AG08395 (cell line): ENCODE measurements at places on chromosomes 5 and 9.
A peak's percentile ranks its signal among the peaks of the same experiment; 100 is the strongest.

DNA sequence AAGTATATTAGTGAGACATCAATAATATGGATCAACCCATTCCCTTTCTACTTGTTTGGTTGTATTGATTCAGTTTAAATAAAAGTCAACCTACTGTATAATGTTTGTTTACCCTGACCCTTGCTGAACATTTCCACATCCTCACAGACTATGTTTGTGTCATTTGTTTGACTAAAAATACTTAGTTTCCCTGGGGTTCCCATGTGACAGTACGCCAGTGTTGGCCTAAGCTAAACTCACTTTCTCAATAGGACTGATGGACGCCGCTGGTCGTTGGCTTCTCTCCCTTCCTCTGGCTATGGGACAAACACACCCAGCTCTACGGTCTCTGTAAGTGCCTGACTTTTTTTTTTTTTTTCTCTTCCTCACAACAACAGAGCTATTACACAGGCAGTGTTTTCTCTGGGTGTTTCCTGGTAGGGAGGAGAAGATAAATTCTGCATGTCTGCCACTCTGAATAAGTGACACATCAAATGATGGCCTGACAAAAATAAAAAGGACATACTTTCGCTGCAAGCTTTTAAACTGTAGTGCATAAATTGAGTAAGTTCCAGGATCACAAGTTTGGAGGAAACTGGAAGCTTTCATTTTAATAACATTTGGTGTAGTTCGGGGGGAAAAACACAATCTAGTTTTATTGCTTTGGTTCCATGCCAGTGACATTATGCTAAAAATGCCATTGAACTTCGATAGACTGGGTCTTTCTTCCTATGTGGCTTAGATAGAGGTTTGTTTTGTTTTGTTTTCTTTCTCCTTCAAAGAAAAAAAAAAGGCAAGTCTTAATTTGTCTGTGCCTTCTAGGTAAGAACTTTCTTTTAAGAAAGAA lies 101.0 kb downstream of the CD180 start:
- peak; percentile 22 for DNase-seq

GRCh38 chr9:72984226-72984947 lies 31.5 kb upstream of the ALDH1A1 start:
- no peak for DNase-seq

- peak; percentile 81 for DNase-seq
Measured at GRCh38 chr9:120935383-120935857, 8.8 kb upstream of the TRAF1 start.

DNA sequence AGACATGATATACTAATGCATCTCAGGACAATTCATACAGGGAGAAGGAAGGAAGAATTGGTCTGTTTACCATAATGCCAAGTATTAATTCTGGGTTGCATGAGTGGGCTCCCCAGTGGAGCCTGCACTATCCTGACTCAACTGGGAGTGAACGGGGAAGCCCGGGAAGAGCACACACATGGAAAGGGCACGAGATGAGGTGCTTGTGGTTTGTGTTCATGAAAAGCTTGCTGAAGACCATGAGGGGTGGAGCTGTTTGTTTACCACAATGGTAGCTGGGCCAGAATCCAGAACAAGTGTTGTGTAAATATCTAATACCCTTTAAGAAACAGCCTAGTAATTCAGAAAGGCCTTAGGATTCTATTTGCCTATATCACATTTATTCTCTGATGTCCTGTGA lies 44.6 kb downstream of the POC5 start:
- DNase-seq: no peak

DNA sequence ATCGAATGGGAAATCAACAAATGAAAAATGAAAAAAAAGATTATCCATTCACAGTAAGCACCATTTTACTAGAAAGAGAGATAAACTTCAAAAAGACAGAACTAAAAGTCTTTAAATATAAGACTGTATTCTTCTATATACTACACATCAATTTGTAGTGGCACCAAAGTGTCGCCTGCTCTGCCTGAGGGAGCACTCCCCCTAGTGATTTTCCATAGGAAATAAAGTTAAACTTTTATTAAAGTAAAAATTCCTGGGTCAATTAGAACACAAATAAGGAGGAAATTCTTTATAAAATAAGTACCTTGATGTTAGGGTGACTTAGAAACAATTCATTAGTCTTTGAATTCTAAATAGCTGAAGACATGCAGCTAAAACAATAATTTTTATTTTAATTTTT lies 9.7 kb downstream of the RAD1 start:
- DNase-seq: peak; percentile 21

DNA sequence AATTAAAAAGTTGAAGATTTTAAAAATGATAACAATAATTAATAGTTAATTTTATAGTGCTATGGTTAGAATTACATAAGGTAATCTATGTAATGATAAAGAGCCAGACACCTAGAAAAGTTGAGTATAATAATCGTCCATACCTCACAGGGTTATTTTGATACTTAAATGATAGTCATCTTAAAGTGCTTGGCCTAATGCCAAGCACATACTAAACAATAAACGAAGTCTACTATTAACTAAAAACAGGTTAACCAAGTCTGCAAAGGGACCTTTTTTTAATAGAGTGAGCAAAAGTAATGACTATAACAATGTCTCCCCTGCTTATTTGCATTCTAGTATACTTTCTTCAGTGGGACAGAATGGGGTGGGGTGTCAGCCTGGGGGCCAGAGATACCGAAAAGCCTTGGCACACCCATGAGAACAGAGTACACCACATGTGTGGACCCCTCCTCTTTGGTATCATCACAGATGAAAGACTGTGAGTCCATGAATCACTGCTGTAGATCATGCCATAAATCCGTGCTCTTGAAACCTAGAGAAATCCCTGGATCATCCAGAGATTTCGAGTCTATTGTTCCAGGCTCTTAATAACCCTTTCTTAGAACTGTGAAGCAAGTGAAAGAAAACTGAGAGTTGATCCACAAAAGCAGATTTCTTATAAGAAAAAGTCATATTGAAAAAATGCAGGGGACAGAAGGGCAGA lies 249.5 kb downstream of the PRELID2 start:
- DNase-seq: no peak

DNA sequence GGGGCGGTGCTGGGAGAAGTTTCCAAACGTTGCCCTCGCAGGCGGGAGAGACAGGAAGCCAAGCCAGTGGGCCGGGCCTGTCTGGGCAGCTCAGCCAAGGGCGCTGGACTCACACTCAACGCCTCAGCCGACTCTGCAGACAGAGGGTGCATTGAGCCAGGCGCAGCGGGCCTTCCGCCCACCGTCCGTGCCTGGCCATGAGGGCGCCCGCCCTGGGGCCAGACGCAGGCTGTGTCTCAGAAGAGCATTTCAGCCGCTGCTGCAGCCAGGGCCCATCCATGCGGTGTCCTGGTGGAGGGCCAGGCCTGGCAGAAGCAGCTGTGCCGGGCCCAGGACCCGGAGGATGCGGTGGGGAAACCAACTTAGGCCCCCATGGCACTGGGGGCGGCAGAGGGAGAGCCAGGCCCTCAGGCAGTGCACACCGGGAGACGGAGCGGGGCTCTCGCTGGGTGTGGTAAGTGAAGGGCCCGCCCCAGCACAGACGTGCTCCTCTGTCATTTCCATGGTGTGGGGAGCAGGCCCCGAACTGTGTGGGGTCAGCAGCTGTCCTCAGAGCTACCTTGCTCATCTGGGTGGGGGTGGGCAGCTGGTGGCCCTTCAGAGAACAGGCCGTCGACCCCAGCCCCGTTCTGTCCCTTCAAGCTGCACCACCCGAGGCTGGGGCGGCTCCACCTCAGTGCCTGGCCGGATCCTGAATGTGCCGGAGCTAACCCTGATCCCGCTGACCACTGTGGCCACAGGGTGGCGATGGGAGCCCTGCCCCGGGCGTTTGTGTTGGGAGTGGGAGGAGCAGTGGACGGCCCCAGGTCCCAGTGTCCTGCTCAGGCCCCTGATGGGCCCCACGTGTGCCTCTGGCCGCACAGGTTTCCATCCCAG lies 18.0 kb downstream of the DNLZ start:
- peak; percentile 70 for DNase-seq

- no peak for DNase-seq
Measured at GRCh38 chr5:149117970-149118369, 23.3 kb upstream of the ABLIM3 start.

GRCh38 chr9:109590966-109591365 lies 92.9 kb upstream of the PTPN3 start:
- DNase-seq: no peak

- DNase-seq: no peak
Measured at GRCh38 chr5:173637340-173637739, 20.9 kb upstream of the BOD1 start.

DNA sequence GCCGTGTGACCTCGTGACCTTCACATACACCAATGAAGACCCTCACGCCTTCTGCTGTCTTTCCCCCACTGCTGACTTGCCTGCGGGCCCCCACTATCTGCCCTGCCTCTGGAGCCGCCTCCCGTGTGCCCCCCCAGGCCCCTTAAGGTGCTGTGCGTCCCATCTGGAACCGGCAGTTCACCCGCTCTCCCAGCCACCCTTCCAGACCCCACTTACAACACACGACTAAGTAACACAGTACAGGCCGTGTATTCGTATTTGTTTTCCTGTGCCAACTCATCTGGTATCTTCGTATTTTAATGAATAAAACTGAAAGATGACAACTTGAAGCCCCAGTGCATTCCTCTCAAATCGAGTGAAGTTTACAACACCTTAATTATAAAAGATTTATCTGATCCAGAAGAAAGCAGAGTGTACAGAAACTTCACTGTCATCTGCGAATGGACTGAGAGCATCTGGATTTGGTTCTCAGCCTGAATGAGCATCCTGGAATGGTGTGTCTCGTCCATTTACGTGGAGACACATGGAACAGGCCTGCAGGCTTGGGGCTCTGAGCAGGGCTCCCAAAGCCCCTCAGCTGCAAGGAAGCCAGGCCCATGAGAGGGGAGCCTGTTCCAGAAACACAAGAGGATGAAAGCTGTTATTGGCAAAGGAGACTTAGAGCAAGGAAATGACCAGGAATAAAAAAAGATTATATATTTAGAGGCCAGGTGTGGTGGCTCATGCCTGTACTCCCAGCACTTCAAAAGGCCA lies 21.9 kb upstream of the TERT start:
- DNase-seq: no peak

- peak; percentile 88 for DNase-seq
Measured at GRCh38 chr5:157464519-157465171, 4.6 kb downstream of the NIPAL4 start.

DNA sequence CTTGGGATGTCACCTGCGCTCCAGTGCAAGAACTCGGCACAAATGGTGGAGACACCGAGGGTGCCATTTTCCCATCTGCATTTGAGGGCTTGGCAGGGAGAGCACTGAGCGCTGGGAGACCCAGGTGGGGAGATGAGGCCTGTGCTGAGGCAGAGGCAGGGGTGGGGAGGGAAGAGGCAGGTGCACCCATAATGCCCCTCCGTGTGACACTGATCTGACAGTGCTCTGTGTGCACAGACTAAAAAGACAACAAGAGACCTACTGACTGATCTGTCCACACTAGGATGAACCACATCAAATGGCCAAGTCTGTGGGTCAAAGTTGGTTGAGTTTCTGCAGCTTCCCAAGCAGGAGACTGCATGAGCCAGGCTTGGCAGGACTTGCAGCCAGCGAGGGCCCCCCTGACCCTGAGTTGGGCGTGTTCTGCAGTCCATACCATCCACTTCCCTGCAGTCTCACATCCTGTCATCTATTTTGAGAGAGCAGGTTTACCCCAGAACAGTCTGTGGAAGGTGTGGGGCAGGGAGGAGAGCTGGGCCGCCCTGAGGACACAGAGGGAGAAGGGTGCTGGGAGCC lies 41.9 kb downstream of the NEK6 start:
- DNase-seq: no peak

DNA sequence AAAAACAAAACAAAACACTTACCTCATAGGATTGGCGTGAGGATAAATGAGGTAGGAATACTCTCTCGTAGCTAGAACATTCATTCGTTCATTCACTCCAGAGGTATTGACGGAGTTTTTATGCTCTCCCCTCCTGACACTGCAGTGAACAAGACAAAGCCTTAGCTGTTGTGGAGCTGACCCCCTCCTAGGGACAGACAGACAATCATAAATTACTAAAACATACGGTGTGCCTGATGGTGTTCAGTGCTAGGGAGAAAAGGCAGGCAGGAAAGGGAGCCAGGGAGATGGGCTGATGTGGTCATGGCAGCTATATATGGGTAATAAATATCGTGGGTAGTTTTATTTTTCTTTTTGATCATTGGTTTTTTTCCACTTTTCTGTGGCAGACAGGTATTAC lies 5.7 kb upstream of the BRD3 start:
- DNase-seq: no peak

- peak; percentile 43 for DNase-seq
Measured at GRCh38 chr5:143649937-143650621, 161.9 kb upstream of the HMHB1 start.

DNA sequence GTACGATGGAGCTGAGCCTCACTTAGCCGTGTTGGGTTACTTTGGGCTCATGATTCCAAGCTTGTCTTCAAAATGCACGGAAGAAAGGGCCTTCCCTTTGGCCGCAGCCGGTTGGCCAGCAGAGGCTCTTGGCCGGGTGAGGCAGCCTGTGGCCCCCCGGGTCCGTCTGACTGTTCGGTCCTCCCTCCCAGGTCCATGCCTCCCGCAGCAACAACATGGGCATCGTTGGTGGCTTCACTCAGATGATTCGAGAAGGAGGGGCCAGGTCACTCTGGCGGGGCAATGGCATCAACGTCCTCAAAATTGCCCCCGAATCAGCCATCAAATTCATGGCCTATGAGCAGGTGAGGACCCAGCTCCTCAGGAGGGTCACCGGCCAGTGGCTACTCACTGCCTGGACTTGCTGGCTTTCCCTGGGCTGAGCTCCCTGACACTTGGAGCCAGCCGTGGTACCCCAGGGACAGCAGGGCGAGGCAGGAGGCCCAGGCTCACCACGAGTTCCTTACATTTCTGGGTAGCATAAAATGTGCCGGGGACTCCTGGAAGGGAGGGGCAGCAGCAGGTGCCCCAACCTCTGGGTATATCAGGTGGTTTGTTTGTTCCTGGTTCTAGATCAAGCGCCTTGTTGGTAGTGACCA lies 21.9 kb downstream of the PTGES2 start:
- no peak for DNase-seq

- no peak for DNase-seq
Measured at GRCh38 chr9:138098908-138099791, 221.6 kb downstream of the CACNA1B start.
